ENCODE measurements at places on chromosomes 6 and 20. TPM values are rescaled to one million over a fixed set of nuclear protein-coding genes. Genes with fewer than 3 reads are reported as not detected.

- no peak for DNase-seq
Measured at GRCh38 chr6:101294676-101295075, 98.8 kb upstream of the GRIK2 start.

DNA sequence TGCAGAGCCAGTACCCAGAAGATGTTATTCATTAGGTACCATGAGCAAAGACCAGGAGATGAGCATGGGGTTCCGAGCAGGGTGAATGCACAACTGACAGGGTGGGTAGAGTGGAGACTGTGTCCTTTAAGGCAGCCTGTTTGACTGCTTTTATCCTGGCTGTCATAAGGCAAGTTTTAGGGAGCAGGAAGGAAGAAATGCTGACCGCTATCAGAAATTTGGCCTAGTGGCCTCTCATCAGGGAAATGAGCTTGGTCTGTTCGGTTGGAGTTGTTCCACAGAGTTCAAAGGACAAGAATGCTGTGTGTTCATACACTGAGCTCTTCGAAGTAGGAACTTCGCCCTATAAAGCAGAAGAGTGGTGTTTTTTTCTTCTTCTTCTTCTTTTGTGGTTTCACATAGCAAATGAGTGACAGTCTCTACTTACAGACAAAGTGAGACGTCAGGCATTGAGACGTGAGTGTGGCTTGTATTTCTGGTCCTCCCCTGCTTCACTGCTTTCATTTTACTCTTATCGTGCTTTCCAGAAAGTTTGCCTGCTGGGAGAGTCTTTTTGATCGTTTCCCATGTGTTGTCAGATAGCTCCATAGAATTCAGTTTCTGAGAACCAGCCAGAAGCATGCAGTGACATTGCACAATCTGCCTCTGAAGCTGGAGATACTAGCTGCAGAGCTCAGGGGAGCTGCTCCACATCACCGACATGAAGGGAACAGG is at the start of gene CASS4:
CASS4 (plus strand) TSS at position 502 of the 714 bp plus-strand sequence; CDS start at position 701, 199 bp downstream.
- DNase-seq = peak; percentile 60

DNA sequence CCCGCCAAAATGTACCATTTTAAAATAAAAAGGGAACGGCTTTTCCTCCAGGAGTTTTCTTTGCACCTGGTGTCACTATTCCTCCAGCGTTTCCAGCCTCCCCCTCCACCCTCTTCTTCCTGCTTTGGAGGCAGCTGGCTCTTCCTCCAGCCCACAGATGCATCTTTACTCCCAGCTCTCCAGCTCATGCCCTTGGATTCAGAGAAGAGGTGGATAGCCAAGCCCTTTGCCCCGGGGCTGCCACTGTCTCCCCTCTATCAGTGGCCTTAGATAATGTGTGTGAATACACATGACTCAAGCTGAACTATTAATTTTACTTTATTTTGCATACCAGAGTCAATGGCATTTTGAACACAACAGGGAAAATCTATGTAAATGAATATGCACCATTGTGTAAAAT is 15.3 kb upstream of the CDH4 start:
- DNase-seq = no peak

GRCh38 chr6:139181236-139181635 is 46.4 kb downstream of the HECA start:
- DNase-seq = no peak

- DNase-seq = no peak
Measured at GRCh38 chr6:116974526-116975316, 97.7 kb downstream of the RFX6 start.

The NNAT gene
- total RNA-seq = 2.2 TPM

GRCh38 chr6:145238787-145239186 is 496.5 kb downstream of the EPM2A start:
- no peak for DNase-seq

GRCh38 chr20:56447227-56447626 is 21.2 kb upstream of the RTF2 start:
- DNase-seq = no peak

DNA sequence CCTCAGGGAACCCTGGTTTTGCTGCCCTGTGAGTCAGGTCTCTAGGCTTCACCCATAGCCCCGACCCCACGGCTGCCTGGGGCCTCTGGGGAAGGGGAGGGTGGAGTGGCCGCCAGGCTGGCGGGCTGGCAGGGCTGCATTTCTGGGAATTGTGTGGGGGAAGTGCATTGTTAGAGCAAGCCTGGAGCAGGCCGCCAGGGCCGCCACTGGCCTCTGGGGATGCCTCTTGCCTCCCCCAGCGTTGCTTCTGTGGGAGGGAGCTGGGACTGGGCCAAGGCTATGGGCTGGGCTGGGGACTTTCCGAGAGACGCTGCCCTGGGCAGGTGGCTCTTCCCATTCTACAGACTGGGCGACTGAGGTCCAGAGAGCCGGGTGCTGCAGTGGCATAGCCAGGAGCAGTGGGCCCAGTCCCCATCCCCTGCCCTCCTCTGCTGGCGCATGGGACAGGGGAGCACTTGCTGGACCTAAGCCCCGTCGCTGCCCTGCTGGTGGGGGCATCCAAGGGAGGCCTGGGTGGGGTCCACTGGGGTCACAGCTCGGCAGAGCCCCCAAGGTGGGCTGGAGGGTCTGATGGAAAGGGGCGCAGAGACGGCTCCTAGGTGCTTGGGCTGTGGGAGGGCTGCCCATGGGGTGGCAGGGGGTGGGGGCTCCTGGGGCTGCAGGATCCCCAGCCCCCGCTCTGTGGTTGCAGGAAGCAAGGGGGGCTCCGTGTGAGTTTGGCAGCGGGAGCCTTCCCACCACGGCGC is 6.6 kb upstream of the SOX18 start:
- DNase-seq = no peak

The SRXN1 gene
- 8.1 TPM for total RNA-seq

GRCh38 chr6:143955971-143956370 is 52.1 kb downstream of the PLAGL1 start:
- DNase-seq = no peak

GRCh38 chr20:45097485-45098102 is 3.3 kb downstream of the KCNS1 start:
- DNase-seq = no peak

- DNase-seq = no peak
Measured at GRCh38 chr6:144544266-144544830, 259.2 kb downstream of the UTRN start.

DNA sequence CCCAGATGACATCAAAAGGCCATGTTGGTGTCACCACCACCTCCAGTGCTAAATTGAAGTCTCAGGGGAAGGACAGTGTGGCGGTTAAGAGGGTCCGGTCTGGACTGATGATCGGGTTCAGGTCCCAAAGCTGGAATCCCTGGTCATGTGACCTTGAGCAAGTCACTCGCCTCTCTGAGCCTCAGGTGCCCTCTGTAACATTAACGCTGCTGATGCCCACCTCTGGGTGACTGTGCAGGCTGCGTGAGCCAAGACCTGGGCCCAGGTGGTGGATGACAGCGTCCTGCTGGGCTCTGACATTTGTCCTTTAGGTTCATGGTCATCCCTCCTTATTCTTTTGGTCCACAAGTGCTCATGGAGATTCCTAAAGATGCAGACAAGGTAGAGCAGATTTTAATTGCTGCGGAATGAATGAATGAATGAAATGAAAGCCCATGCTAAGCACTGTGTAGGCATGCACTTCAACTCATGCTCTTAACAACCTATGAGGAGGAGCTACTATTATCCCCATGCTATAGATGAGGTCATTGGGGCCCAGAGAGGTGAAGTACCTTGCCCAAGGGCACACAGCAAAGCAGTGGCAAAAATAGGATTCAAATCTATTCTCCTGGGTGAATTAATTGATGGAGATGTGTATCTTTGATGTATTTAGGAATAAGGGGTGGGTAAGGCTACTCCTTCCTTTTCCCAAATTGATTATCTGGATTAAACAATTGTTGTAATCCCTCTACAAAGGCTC is 649 bp upstream of the BPIFB1 start:
- no peak for DNase-seq

GRCh38 chr6:76771059-76771634 is 692.1 kb downstream of the HTR1B start:
- DNase-seq = no peak

GRCh38 chr6:107539849-107540464 is 50.0 kb downstream of the SOBP start:
- DNase-seq = no peak

GRCh38 chr6:105226598-105227294 is 46.9 kb upstream of the POPDC3 start:
- no peak for DNase-seq

The MUCL3 gene
- total RNA-seq = not detected

GRCh38 chr6:169288591-169288990 is 34.9 kb upstream of the THBS2 start:
- DNase-seq = no peak
